ENCODE measurements at places on chromosomes 12 and 14.

- DNase-seq, result no peak
Measured at GRCh38 chr12:104636496-104636895, 179.7 kb downstream of the CHST11 start.

- DNase-seq, result no peak
Measured at GRCh38 chr12:125140279-125141209, 75.3 kb downstream of the AACS start.

DNA sequence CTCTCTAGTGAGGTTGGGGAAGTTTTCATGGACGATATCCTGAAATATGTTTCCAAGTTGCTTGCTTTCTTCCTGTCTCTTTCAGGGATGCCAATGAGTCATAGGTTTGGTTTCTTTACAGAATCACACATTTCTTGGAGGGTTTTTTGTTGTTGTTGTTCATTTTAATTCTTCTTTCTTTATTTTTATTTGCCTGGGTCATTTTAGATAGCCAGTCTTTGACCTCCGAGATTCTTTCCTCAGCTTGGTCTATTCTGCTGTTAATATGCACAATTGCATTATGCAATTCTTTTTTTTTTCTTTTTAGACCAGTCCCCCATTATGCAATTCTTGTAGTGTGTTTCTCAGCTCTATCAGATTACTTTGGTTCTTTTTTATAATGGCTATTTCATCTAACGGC lies 338.9 kb downstream of the AEBP2 start:
- no peak for DNase-seq

GRCh38 chr14:60658909-60659585 lies 9.8 kb upstream of the SIX1 start:
- DNase-seq, result no peak

GRCh38 chr14:93958567-93959238 lies 17.7 kb downstream of the ASB2 start:
- no peak for DNase-seq
